ENCODE measurements at places on chromosomes 5 and 9.

DNA sequence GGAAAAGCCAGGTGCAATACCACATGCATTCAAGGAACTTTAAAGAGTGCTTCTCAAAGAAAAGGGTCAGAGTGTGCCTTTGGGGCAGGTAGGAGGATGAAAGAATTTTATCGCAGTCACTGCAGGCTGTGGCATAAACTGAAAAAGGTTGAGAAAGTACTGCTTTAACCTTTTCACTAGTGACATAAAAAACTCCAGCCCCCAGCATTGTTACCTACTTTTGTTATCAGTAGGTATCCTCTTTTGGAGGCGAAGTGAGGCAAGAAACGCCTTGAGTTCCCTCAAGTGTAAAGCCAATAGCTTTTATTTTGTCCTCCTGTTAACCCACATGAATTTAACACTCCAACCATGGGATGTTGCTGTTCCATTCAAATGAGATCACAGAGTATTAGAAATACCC is 64.7 kb upstream of the CHD1 start:
- DNase-seq: no peak

GRCh38 chr9:132201139-132201538 is 39.3 kb downstream of the NTNG2 start:
- DNase-seq: no peak

GRCh38 chr9:107750741-107751566 is 261.4 kb upstream of the KLF4 start:
- peak; percentile 46 for DNase-seq

- no peak for DNase-seq
Observed at GRCh38 chr5:135174315-135175096, 140.5 kb upstream of the PITX1 start.

- no peak for DNase-seq
Observed at GRCh38 chr9:65400886-65401285, 115.9 kb upstream of the FOXD4L5 start.

- DNase-seq: no peak
Observed at GRCh38 chr5:174523311-174524071, 200.9 kb upstream of the MSX2 start.

GRCh38 chr5:116922532-116922931 is 347.9 kb upstream of the SEMA6A start:
- no peak for DNase-seq

DNA sequence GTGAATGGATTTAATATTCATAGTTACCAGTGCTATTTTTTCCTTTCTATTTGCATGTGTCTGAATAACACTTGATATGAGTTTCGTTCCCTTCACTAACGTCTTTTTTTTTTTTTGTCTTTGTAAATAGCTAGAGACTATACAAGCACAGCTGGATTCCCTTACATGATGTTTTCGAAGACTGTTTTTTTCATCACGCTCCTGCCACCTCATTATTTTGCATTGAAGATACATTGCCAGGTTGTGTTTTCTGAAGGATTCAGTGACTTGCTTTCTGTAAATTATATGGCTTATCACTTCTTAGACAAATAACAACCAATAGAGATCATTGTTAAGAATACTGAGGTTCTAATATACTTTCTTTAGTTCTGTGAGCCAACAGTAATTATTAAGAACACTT is 207.5 kb downstream of the COMMD10 start:
- no peak for DNase-seq

GRCh38 chr9:89440951-89441654 is 56.8 kb downstream of the SEMA4D start:
- no peak for DNase-seq

DNA sequence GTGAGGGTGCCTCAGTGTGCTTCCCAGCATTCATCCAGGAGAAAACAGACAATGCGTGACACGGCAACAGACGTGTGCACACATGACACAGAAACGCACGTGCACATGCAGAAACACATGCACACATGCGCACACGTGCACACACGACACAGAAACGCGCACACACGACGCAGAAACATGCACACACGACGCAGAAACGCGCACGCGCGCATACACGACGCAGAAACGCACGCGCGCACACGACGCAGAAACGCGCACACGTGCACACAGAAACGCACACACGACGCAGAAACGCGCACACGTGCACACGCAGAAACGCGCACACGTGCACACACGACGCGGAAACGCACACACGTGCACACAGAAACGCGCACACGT is 16.5 kb downstream of the TPPP start:
- DNase-seq: no peak

DNA sequence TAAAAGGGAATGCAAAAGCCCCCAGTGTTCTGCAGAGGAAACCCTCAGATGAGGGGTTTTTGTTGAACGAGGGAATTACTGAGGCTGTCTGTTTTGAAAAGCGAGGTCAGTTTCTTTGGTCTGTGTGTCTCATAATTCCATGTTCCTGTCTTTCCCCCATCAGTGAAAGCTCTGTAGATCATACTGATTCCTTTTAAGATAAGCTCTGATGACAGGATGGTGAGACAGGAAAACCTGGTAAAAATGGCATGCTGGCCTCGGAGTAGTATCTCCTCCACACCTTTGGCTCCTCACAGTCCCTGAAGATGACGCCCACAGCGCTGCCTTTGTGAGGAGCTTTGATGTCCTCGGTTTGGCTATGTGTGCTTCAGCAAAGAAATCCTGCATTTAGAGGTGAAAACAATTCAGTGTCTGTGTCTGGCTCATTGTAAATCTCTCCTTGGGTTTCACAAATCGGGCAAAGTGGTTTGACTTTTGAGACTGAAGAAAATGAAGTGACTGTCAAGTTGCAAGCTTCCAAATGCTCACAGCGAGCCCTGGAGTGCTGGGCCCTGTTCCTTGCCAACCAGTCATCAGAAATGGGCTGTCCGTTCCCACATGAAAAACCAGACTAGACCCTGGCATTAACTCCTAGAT is 124.9 kb upstream of the ICE1 start:
- DNase-seq: no peak

GRCh38 chr9:99783799-99784198 is 37.9 kb upstream of the NR4A3 start:
- DNase-seq: no peak

- DNase-seq: no peak
Observed at GRCh38 chr9:98087420-98088354, 31.2 kb downstream of the NANS start.

DNA sequence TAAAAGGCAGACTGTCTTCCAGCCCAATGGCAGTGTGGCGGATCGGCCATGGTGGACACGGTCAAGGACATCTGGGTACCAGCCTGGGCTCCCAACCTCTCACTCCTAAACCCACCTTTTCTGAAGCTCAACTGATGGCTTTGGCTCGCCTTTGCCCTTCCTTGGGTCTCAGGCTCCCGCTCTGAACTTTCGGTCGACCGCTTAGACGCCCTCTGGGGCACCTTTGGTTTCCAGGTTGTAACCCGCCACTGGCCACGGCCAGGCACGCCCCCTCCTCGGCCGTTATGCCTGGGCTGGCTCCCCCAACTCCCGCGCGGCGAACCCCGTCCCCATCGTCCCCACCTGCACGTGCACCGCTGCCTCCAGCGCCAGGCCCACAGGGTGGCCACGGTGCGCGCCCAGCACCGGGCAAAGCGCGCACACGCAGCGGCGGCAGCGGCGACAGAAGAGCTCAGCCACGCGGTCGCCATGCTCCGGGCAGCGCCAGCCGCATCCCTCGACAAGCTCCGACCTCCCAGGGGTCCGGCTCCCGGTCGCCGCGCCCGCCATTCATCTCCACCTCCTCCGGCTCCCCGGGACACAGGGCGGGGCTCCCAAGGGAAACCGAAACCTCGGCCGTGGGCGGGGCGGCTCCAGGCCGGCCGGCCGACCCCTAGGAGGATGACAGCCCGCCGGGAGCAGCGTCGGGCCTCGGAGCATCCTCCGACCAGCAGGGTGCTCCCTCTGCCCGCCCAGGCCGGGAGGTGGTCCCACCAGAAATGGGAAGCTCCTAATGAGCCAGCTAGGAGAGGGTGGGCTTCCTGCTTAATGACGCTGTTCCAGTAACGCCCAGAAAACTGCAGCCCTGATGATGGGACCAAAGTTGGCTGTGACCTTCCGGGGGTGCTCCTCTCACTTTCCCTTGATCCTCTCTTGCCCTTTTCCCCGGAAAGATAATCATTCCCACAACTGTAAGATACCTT is at the start of gene TRIM14:
TRIM14 (minus strand) TSS at position 583 of the 962 bp plus-strand sequence; CDS start at position 549, 34 bp downstream.
- no peak for DNase-seq

- no peak for DNase-seq
Observed at GRCh38 chr5:54388811-54389210, 66.7 kb upstream of the HSPB3 start.

DNA sequence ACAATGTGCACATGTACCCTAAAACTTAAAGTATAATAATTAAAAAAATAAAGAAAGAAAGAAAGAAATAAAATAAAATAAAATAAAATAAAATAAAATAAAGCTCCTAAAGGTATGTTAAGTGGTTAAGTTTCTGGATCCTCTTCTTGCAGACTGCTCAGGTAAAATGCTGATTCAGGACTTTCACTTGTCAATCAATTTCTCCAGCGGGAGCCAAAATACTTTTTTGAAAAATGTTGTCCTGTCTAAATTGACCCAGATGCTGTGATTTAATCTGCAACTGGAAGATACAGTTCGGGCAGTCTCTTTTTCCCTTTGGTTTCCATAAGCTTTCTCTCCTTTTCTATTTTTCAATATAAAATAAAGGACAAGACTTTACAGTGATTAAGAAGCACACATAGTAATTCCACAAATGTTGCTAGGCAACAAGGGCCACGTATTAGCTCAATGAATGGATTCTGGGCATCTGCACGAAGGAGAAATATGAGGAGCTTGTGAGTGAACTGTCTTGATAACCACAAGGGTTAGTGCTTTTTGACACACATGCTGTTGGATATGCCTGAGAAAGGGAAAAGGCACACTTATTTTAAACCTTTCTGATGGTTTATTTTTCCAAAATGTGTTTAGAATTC is 38.6 kb downstream of the HTR4 start:
- no peak for DNase-seq

GRCh38 chr5:159202151-159202550 is 7.2 kb downstream of the RNF145 start:
- DNase-seq: no peak

- no peak for DNase-seq
Observed at GRCh38 chr5:113562828-113563400, 49.4 kb downstream of the YTHDC2 start.

DNA sequence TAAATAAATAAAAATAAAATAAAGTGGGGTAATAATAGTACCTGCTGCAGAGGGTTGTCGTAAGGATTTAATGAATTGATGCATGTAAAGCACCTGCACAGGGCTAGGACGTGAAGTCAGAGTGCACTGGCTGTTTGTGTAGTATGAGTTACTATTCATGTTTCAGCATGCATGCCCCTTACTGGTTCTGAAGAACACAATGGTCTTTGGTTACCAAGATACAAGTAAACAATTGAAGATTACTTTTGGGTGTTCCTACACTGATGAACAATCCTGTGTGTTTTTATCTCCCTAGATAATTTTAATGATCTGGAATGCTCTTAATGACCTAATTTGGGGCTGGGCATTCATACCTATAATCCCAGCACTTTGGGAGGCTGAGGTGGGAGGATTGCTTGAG is 23.2 kb upstream of the PRRC2B start:
- DNase-seq: no peak

DNA sequence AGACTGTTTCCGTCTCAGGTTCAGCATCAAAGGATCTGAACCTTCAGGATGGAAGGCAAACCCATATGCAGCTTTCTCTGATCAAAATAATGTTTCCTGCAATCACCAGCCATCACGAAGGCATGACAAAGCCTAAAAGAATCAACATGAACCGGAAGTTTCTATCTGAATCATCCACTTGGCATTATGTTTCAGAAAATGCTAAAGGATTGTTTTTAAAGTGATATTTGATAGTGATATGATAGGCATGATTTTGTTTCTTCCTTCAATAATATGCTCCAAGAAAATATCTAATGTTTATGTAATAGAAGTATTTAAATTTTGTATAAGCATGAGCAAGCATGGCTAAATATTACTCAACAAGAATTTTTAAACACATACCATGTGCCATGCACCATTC is 219.6 kb downstream of the PLK2 start:
- DNase-seq: no peak

DNA sequence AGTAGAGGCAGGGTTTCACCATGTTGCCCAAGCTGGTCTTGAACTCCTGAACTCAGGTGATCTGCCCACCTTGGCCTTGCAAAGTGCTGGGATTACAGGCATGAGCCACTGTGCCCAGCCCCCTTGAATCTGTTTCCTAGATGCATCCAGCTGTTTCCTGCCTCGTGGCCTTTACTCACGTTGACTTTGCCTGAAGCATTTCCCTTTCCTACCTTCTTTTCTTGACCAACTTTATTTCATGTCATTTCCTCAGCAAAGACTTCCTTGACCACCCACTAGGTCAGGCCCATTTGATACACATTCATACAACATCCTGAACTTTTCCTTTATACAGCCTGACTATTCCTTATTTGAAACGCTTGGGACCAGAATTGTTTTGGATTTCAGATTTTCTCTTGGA is 51.0 kb downstream of the DOCK2 start:
- no peak for DNase-seq

DNA sequence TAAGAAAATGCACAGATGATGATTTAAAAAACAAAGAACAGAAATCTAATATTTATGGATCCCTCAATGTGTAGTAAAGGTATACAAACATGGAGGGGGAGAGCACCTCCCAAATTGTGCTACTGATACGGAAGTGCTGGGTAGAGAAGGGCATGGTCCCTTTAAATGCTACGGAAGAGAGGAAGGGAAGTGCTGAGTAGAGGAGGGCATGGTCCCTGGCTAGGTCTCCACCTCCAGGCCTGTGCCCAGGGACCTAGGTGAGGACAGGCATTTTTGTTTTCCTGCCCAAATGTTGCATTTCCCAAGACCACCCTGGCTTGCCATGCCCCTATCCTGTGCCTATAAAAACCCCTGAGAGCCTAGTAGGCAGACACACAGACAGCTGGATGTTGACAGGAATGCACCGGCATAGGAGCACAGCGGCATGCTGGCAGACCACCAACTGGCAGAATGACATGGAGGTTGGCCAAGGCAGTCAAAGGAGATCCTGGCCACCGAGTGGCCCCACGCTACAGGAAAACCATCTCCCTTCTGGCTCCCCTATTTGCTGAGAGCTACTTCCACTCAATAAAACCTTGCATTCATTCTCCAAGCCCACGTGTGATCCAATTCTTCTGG is 62.1 kb upstream of the SPDL1 start:
- DNase-seq: no peak

- DNase-seq: peak; percentile 71
Observed at GRCh38 chr9:4666042-4666699, at the start of gene SPATA6L. Gene SPATA6L (minus strand): TSS chr9:4666480. CDS start chr9:4666250, 230 bp downstream.

DNA sequence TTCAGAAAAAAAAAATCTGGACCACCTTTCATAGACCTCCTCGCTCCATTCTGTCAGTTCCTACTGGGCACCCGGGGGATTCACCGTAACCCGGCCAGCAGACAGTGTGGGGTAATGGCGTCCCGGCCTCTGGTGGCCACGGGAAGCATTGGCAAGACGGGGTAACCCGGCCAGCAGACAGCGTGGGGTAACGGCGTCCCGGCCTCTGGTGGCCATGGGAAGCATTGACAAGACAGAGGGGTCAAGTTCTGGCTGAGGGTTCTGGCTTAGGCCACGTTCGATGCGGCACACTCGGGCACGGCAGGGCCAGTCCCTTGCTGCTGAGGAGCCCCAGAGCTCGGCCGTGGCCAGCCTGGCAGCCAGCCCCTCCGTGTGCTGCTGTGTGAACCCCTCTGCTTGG is 116.2 kb upstream of the RAPGEF1 start:
- DNase-seq: no peak
